Neuronal stem cell (in vitro differentiated cells): ENCODE measurements at places on chromosomes 1 and 21.
A peak's percentile ranks its signal among the peaks of the same experiment; 100 is the strongest.

GRCh38 chr1:2934642-2935081, 86.6 kb upstream of the ACTRT2 start:
- no peak for DNase-seq

DNA sequence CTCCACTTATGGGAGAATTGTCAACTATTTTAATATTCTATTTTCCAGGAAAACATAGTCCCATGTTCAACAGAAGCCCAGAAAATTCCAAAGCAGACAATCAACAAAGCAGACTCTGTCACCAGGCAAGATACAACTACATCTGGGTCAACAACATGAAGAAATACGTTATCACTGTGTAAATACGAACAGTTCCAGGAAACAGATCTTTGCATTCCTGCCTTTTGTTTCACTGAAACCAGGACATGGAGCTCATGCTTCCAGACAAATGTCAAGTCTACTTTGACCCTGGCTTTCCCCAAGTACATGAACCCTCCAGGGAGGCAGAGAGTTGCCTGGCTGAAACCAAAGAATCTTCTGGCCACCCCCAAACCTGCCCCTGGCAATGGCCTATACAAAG, 106.7 kb downstream of the SETD4 start:
- no peak for DNase-seq

- peak; percentile 30 for DNase-seq
Measured at GRCh38 chr1:94514095-94514727, 27.3 kb downstream of the F3 start.

GRCh38 chr1:221634606-221635005, 107.3 kb downstream of the DUSP10 start:
- DNase-seq = no peak

GRCh38 chr1:199854686-199855321, 172.7 kb upstream of the NR5A2 start:
- DNase-seq = no peak

GRCh38 chr1:18417316-18418269, 63.1 kb upstream of the KLHDC7A start:
- DNase-seq = no peak

- no peak for DNase-seq
Measured at GRCh38 chr21:45295576-45296365, 8.1 kb upstream of the POFUT2 start.

GRCh38 chr1:13619909-13620308, 36.3 kb downstream of the PDPN start:
- no peak for DNase-seq

GRCh38 chr21:35086357-35086756, 37.3 kb upstream of the RUNX1 start:
- DNase-seq = no peak

GRCh38 chr21:21018821-21019220, 20.6 kb downstream of the NCAM2 start:
- DNase-seq = no peak

- DNase-seq = no peak
Measured at GRCh38 chr1:18410407-18410806, 70.3 kb upstream of the KLHDC7A start.

DNA sequence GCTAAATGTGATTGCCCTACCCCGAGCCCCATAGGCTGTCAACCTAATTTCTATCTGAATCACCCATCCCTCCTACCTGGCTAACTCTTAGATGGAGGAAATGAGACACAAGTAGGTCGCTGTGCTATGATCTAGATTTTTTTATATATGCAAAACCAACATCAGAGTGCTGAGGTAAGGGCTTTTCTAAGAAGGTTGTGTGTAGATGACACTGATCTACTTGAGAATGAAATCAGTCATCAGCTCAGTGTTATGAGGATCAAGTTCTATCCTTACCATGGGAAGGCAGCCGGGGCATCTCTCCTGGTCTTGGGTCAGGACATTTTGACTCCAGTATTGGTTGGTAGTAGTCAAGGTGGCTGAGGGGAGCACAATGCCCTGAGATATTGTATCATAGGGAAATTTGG, 23.6 kb downstream of the SLAMF1 start:
- no peak for DNase-seq

- DNase-seq = no peak
Measured at GRCh38 chr1:201000391-201000790, 23.1 kb downstream of the KIF21B start.

- DNase-seq = no peak
Measured at GRCh38 chr21:26445440-26445839, 127.6 kb downstream of the CYYR1 start.

DNA sequence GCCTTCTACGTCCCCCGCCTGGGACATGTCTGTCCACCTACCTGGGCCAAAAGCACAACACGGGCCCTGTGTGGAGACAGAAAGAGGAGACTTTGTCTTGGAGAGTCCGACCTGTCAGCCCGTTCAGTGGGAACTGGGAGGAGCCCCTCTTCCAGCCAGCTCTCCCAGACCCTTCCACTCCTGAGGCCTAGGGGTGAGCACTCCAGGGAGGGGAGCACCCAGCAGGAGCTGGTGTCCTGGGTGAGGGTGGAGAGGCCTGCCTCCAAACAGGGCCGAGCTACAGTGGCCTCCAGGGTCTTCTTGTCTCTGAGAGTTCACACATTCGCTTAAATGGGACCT, 546 bp downstream of the SPOCD1 start:
- DNase-seq = no peak

DNA sequence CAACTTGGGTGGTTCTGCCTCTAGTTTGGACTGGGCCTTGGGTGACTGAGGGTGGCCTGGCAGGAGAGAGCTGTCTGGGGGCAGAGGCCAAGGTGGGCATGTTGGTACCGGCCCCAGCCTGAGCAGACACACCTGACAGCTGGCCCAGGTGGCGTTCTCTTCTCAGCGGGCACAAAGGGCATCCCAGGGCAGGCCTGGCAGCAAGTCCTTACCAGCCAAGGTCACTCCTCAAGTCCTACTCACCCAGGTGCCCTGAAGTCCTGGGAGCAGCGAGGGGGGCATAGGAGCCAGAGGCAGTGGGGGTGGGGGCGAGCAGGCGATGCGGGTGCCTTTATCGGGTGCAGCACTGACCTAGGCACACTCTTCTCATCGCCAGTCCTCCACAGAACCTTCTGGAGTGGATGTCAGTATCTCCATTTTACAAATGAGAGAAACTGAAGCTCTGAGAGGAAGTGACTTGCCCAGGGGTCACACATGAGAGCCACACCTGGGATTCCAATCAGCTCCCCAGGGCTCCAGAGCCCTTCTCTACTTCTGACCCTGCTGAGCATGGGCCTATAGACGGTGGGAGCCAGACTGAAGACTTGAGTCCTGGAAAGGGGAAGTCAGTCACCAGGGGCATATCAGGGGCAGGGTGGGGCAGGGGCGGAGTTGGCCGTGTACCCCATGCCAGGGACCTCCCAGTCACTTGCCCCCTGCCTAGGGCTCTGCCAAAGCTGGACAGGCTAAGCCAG, 587 bp upstream of the SLC25A34 start:
- DNase-seq = no peak

GRCh38 chr1:101298663-101299062, 61.8 kb downstream of the S1PR1 start:
- no peak for DNase-seq

GRCh38 chr1:6688001-6688400, 13.6 kb downstream of the DNAJC11 start:
- no peak for DNase-seq

DNA sequence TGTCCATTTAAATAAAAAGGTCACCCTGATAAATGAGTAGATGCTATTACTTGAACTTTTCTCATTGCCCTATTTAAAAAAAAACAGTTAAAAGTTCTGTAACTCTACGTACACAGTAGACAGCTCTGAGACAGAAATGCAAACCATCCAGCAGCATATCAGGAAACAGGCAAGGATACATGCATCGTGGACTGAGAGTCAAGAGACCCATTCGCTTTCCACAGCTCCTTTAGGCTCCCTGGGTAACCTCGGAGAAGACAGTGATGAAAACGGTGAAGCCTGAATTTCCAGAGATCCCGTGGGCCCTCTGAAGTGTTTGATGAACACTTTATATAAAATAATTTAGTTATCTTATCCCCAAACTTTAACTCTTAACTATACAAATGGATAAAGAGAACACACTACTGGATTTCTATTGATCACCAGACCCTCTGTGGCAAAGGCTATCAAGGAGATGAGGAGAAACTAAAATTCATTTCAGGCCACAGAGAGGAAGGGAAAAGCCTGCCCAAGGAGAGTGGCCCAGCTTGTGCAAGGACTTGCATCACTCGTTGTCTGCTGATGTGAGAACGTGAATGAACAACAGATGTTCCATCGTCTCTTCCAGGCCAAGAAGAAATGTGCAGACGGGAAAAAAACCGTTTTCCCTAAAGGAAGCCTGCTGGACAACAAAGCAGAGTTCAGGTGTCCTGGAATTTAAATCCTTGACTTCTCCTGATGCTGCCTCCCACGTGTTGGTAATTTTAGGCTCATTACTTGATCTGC, 131.0 kb downstream of the TGFBR3 start:
- no peak for DNase-seq

DNA sequence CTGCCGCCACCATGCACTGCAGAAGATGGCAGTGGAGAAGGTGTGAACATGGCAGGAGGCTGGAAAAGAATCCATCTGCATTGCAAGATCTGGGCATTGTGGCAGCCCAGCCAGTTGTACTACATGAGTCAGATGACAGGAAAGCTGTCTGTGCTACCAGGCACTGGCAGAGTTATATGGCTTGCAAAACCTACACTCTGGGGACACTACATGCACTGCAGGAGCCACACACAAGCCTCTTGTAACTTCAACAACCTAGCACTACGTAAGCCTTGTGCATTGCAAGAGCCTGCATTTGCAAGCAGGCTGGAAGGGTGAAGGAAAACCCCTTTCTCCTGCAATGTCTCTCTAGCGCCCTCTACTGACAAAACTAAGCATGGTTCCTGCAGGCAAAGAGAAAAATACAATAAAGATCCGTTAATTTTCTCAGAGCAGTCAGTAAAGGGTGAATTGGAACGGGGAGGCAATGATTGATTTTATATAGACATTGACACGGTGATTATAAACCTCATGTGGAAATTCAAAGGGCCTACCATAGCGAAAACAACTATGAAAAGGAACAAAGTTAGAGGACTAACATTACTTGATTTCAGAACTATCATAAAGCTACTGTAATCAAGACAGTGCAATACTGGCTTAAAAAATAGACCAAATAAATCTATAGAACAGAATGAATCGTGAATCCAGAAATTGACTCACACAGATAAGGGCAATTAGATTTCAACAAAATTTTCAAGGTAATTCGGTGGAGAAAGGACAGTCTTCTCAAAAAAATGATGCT, 26.2 kb upstream of the DYNLT5 start:
- DNase-seq = peak; percentile 66

DNA sequence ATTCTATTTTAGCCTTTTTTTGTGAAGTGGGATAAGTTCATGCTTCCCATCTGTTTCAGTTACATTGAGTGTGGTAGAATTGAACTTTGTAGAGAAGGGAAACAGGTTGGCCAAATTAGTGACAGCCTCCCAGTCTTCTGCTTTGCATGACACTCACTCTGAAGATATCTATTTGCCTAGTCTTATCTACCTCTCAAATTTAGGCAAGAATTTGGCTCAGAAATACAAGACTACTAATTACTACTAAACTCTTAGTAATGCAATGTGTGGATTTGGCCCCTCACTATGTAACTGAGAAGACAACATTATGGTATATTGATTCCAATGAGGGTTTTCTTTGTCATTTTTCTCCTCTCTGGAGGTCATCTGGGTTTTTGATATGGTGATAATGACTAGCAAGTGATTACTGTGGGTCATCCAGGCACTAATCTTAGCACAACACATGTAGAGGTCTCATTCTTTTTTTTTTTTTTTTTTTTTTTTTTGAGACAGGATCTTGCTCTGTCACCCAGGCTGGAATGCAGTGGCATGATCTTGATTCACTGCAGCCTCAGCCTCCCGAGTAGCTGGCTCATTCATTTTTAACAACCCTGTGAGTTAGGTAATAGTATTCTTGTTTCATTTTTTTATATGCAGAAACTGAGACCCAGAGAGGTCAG, 6.3 kb downstream of the FAM20B start:
- no peak for DNase-seq

GRCh38 chr1:32184650-32185049, 5.2 kb downstream of the TXLNA start:
- no peak for DNase-seq

GRCh38 chr1:97841338-97841737, 79.5 kb downstream of the DPYD start:
- no peak for DNase-seq
